ENCODE measurements at places on chromosomes 7 and 10.

DNA sequence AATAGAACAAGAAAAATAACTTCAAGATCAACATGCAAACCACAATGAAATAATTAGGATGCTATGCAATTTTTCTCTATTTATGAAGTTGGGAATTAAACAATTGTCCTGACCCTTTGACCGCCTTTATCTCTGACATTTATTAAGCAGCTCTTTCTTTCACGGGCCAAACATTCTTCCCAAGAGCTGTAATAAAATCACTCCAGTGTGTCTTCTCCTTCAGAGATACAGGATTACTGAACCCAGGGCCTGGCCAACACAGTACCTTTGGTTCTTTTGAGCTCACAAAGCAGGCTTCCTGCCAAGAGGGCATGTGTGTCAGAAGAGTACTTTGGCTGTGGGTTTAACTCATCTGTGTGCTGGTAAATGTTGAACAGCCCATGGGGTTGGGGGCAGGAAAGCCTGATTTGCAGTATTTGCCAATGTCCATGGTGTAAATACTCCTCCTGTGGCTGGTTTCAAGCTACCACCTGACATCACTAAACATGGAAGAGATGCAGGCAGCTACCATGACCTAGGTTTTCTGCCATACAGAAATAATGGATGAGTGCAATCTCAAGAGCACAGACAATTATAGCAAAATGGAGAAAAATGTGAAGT, 121.7 kb downstream of the FANK1 start:
- peak; percentile 13 for DNase-seq

- no peak for DNase-seq
Measured at GRCh38 chr7:30896036-30896435, 15.6 kb upstream of the AQP1 start.

DNA sequence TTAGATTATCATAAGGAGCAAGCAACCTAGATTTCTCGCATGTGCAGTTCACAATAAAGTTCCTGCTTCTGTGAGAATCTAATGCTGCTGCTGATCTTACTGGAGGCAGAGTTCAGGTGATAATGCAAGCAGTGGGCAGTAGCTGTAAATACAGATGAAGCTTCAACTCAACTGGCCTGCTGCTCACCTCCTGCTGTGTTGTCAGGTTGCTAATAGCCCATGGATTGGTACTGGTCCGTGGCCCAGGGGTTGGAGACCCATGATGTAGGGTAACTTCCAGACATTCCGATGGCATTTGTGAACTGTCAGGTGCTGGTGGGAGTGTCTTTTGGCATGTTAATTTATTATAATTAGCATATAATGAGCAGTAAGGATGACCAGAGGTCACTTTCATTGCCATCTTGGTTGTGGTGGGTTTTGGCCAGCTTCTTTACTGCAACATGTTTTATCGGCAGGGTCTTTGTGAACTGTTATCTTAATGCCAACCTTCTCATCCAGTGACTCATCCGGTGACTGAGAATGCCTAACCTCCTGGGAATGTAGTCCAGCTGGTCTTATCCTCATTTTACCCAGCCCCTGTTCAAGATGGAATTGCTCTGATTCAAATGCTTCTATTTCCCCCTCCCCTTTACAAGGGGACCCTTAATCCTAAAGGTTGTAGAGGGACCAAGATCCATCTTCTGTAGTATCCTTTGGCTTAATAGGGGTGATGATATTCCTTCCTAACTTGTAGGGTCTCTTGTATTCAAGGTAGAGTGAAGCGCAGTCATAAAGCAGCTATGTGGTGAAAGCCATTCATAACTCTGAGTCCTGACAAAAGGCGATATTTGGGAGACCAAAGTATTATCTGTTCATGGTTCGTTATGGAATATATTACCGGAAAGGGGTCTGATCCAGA, 165.8 kb downstream of the CCSER2 start:
- no peak for DNase-seq

DNA sequence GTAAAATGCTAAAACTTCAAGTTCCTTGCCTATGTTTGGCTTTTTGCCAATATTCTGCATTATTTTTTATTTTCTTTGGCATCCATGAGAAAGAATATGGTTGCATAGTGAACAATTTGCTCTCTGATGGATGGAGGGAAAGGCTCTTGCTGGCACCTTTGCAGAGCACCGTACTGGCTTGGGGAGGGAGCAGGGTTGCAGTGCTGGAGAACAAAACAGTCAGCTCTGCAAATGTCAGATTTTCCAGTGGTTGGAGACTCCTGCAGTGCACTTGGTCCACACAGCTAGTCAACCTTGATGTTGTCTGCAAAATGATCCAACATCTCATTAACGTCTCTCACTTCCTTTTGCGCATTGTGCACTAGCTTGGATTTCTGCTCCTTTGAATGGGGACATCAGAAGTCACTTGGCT, 100.8 kb downstream of the ANLN start:
- no peak for DNase-seq

DNA sequence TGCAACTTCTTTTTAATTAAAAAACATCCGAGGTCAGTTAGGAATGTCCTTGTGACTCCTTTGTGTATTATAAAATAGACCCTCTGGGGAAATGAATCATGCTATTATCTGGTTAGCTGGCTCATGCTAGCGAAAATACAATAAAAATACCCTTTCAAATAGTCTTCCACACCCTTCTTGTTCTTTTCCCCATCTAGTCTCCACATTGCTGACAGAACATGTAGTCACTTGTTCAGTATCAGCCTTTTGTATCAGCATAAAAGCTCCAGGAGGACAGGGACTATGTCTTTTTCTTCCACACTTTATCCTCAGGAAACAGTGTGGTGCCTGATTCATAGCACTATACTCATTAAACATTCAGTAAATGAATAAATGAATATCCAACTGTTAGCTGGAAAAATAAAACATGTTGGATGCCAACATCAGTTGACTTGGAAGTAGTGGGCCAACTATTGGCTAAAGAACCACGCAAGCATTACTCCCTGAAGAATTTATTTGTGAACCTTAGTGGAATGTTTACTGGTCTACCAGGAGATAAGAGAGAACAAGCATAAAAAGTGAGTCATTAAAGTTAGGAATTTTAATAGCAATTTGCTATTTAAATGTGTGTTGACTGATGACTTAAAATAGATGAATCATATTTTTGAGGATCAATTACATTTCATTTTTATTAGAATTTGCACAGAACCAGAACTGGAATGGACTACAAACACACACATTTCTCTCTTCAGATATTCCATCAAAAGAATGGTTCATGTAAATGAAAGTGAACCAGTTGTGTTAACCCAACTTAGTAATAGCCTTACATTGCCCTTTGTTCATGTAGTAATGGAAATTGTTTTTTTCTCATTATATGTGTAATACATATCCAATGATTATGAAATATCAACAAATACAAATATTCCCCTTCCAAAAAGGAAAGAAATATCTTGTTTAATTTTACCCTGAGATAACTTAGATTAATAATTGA, 129.6 kb downstream of the DKK1 start:
- DNase-seq: peak; percentile 44

GRCh38 chr10:68202960-68203353, 29.0 kb downstream of the ATOH7 start:
- DNase-seq: no peak

- no peak for DNase-seq
Measured at GRCh38 chr10:124728830-124729661, 15.1 kb downstream of the FAM53B start.

GRCh38 chr10:34809796-34810195, 5.3 kb downstream of the PARD3 start:
- no peak for DNase-seq
